Activated T-helper 1 cell treated with Interleukin-2 at 50 U/mL for 16 hours (primary cell): ENCODE measurements at places on chromosomes 7 and 10.

DNA sequence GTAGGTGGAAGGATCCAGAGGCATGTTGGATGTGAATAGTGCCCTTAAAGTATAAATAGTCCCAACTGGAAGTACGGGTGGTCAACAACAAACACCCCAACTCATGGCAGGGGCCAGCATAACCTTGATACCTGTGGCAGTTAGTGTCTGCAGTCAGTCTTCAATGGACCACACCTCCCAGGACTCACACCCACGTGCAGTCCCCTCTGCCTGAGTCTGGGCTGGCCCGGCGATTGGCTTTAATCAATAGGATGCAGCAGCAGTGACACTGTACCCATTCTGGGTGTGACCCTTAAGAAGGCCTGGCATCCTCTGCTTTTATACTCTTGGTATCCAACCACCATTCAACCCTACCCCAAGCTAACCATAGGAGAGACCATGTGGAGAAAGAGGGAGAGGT, 18.6 kb downstream of the DRGX start:
- DNase-seq: no peak

DNA sequence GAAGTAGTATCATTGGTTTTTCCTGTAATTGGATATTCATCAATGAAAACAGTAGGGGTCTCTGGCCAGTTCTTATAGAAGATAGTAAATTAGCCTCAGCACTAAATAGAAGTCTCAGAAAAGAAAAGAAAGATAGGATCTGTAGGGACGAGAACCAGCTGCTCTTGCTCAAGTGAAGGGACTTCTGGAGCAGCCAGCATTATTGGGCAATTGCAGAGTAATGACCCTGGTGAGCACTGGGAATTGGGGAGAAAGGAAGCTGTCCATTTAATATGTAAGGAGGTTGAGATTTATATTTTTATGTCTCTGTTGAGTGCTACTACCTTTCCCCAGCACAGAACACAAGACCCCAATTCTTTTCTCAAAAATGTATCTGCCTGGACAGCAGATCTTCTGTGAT, 61.2 kb upstream of the WNT16 start:
- DNase-seq: no peak

DNA sequence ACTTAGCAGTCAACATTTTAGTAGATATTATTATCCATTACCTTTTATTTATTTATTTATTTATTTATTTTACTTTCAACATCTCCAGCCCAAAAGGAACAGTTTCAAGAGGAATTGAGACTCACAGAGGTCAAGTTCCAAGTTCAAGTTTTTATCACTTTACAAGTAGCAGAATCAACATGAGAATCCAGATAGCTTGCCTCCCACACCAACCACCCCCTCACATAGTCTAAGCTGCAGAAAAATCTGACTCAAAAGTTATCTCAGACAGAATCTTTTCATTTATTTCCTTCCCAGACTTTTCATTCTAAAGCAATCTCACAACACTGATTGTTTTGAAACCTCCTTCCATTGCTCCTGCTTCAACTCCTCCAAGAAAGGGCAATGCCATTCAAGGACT, 129.6 kb downstream of the GRM3 start:
- no peak for DNase-seq

GRCh38 chr10:120493411-120494312, 36.6 kb downstream of the PLPP4 start:
- DNase-seq: no peak

DNA sequence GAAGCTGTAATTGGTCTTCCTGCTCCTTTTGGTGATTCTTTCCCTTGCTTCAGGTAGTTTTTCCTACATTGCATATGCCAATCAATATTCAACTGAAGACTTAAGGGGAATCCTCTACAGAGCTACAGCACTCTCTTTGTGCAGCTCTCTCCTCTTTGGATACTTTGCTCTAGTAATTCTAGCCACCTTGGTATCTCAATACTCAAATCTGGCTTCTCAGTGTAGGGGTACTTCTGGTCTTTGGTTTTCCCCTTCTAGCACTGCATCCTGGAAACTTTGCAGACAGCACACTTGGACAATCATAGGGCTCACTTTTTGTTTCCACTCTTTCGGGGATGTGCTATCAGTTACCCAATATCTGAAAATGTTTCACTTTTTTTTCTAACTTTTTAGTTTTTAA, 9.9 kb downstream of the PHTF2 start:
- DNase-seq: no peak

GRCh38 chr7:25455683-25456251, 227.5 kb upstream of the NPVF start:
- no peak for DNase-seq

GRCh38 chr10:83806717-83807116, 332.6 kb upstream of the GHITM start:
- no peak for DNase-seq

GRCh38 chr10:107418085-107418806, 253.7 kb upstream of the SORCS1 start:
- DNase-seq: no peak

DNA sequence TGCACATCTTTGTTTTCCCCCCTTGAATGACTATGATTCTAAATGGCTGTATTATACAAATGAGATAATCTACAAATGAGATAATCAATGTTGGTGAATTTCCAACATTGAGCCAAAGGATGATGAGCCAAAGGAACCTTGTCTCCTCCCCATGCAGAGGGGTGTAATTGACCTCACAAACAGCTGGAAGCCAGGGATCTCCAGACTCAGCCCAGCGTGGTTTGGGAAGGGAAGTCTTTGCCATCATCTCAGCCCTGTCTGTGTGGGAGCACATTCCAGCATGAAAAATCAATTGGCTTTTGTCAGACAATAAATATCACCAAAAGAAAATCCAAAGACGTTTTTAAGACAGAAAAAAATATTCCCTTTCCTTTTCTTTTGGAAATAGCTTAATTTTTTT, 271.5 kb upstream of the AOAH start:
- no peak for DNase-seq
